ENCODE measurements at places on chromosomes 2 and 18.

GRCh38 chr18:48163738-48164115 is 233.3 kb upstream of the SMAD2 start:
- DNase-seq = no peak

GRCh38 chr18:8142131-8142711 is 467.0 kb upstream of the RAB12 start:
- no peak for DNase-seq

DNA sequence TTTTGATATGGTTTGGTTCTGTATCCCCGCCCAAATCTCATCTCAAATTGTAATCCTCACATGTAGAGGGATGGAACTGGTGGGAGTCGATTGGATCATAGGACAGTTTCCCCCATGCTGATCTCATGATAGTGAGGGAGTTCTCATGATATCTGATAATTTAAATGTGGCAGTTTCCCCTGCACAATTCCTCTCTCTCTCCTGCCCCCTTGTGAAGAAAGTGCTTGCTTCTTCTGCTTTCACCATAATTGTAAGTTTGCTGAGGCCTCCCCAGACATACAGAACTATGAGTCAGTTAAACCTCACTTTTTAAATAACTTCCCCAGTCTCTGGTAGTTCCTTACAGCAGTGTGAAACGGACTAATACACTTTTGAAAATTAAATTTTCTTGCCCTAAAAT is 12.3 kb upstream of the KCNJ3 start:
- DNase-seq = no peak

GRCh38 chr2:205657579-205657978 is 24.7 kb upstream of the NRP2 start:
- no peak for DNase-seq

GRCh38 chr2:6770006-6770405 is 95.7 kb downstream of the CMPK2 start:
- DNase-seq = no peak

DNA sequence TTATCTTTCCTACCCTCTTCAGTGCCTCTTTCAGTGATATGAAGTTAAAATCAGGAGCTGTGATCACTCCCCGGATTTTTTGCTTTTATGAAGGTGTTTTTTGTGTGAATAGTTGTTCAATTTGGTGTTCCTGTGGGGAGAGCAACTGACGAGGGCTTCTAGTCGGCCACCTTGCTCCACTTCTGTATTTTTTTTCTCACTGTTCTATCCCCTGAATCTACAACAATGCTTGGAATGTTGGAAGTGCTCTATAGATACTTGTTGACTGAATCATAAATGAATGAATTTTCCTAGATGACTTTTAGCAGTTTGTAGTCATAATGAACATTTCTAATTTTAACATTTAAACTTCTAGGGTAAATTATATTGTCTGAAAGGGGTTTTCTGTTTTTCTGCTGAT is 247.3 kb downstream of the ZNF385B start:
- no peak for DNase-seq

DNA sequence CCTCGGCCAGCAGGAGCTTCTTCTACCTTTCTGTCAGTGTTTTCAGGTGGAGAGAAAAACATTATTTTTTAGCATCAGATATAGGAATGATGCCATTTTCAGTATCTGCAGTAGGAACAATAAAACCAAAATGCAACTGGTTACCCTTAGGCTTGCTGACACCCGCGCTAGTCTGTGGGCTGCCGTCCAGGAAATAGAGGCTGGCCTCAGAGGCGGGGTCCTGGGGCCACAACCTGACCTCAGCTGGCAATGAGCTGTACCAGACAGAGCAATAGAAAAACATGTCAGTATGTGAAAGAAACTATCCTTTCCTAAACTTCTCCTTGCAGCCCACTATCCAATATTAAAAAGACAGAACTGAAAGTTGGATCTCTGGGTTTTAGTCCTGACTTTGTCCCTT is 4.6 kb upstream of the ST6GAL2 start:
- DNase-seq = no peak

DNA sequence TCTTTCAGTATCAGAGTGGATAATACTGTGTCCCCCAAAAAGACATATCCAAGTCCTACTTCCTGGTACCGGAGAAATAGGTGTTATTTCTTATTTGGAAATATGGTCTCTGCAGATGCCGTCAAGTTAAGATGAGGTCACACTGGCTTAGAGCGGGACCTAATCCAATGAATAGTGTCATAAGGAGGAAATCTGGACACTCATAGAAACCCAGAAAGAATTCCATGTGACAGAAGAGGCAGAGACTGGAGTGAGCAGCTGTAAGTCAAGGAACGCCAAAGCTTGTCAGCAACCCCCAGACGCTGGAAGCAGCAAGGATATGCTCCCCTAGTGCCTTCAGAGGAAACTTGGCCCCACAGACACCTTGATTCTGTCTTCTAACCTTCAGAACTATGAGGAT is 69.8 kb downstream of the CCBE1 start:
- no peak for DNase-seq

GRCh38 chr2:159030674-159031380 is 62.4 kb downstream of the TANC1 start:
- no peak for DNase-seq

DNA sequence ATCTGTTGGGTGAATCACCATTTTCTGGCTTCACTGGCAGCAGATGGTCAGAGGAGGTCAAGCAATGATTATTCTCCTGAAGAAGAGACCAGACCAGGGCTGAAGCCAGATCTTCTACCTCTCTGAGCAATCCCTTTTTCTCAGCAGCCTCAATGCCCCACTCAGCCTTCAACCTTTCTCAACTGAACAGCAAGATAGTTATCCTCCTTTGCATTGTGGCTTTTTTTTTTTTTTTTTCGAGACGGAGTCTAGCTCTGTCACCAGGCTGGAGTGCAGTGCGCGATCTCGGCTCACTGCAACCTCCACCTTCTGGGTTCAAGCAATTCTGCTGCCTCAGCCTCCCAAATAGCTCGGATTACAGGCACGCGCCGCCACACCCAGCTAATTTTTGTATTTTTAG is 50.5 kb downstream of the ZFP36L2 start:
- DNase-seq = no peak

DNA sequence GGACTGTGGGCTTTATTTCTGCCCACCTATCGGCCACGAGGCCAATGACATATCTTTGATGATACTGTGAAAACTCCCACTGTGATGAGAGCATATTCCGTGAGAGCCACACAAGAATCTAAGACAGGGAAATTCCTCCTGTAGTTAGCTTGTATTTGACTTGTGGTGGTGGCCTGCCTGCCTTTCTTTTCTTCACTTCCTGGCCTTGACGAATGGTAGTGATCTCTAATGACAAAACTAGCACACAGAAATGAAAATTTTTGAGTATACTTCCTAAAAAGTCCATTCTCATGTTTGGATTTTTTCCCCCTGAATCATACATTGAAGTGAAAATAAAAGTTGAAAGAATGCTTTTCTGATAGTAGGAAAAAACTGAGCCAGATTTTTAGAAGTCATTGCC is 94.4 kb downstream of the MGAT5 start:
- no peak for DNase-seq

DNA sequence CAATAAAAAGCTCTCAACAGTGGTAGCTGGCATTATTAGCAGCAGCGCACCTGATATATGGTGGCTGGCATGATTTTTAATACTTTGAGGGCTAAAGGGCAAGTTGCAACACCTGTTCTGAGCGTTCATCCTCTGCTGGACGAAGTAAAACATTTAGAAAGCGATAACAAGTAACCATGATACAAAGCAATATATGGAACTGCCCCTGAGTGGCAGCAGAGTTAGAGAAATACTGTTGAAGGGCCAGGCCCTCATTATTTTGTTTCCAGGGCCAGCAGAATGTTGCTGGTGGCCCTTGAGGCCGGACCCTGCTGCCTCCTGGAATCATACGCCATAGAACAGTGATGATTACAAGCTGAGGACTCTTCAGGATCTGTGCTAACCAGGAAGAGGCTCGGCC is 47.8 kb downstream of the ARHGEF4 start:
- no peak for DNase-seq

GRCh38 chr2:98478088-98478551 is 33.5 kb downstream of the INPP4A start:
- no peak for DNase-seq

Data from anterior cingulate cortex (tissue), 58 donors.